ENCODE measurements at places on chromosomes 6 and 20.
A peak's percentile ranks its signal among the peaks of the same experiment; 100 is the strongest.

DNA sequence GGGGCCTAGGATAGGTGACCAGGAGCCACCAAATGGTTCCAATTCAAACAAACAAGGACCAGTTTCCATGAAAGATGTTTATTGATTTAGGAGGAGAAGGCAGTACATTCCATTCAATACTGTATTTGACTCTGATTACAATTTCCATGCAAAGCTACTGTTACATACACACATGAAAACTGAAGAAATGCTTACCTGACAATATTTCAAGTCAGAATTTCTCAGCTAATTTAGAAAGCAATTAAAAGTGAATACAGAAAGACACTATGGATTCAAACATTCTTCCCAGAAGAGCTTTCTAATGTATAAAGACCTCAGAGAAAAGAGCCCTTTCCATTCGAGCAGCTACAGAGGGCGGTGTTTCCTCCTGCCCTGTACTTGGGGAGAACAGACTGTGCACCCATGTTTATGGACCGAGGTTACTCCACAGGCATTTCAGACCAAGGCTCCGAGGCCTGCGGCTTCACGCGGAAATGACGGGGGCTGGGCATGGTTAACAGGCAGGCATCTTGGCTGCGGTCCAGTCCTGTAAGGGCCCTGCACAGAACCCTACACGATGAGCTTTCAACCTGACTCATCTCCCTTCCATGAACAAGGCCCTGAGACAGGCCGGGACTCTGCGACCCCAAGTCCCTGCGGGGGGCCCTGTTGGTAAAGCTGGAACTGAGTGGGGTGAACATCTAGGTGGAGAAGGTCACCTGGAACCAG is 25.7 kb upstream of the TCFL5 start:
- DNase-seq = no peak

DNA sequence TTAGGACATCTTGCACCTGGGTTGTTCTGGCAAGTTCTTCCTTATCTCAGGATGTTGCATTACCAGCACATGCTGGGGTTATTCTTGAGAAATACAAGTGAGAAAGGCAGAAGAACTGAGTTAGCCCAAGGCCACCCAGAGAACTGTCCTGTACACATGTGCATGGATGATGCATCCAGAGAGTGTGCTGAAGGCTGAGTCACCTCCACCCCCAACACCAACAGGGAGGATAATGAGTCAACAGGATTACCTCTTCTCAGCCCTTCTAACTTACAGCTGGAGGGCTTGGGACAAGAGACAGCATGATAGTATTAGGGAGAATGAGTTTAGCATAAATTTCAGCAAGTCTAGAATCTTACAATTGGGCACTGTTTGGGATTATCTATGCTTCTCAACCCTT is 8.5 kb downstream of the SCGN start:
- DNase-seq = no peak

GRCh38 chr20:25197183-25197869 is 1.8 kb downstream of the ENTPD6 start:
- DNase-seq = no peak

DNA sequence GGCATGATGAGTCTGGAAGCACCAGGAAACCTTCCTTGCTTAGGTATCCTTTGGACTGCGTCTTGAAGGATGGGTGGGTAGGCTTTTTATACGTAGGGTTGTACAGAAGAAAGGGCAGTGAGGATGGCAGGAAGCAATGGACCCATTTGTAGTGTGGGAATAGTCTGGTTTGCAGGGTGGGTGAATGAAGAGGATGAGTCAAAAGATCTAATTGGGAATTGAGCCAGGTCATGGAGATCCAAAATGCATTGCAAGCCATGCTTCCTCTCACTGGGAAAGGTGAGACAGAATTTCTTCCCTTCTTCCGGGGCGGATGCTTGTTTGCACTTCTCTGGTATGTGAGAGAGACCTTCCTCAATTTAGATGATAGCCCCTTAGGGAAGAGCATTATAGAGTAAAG is 10.1 kb upstream of the BTBD3 start:
- no peak for DNase-seq

GRCh38 chr6:168030908-168031307 is 33.4 kb downstream of the KIF25 start:
- DNase-seq = no peak

DNA sequence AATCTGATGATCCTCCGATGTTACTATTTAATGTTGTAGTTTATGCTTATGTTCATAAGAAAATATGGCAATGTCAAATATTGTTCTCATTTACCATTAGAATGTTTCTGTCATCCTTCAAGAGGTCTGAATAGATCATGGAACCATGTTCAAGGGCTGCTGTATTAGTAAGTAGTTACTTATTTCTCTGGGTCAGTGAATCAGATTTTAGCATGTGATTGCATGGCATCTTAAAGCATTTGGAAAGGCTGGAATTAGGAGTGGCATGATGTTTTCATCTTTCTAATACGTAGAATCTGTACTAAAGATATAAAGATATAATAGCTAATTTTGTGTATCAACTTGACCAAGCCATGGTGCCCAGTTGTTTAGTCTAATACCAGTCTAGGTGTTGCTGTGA is 40.5 kb upstream of the NKX2-4 start:
- DNase-seq = no peak

GRCh38 chr20:9517297-9518162 is 3.1 kb downstream of the LAMP5 start:
- no peak for DNase-seq

DNA sequence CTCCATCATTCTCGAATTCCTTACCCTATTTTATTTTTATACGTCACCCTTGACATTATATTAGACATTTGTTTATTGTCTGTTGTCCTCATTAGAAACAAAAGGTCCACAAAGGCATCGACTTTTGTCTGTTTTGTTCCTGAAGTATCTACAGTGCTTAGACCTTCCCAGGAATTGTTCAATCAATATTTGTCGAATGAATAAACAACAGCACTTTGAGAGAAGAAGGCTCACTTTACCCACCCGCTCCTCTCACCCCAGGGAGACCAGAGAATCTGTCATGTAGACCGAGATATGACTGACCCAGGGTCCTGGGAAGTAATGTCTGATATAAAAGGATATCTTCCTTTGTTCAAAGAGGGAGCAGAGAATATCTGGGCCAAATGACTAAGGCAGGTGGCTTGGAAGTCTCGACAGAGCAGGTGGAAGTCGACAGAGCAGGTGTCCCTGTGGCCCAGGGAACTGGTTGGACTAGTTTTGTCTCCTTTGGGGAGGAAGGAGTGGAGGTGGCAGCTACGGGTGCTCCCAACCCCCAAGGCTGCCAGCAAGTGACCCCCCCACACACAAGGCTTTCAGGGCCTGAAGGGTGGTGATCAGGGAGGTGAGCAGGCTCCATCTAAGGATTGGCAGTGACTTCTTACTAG is 14.8 kb upstream of the CHMP4B start:
- no peak for DNase-seq

GRCh38 chr6:2560917-2561698 is 189.6 kb downstream of the MYLK4 start:
- no peak for DNase-seq

GRCh38 chr6:55490871-55491270 is 88.1 kb downstream of the HMGCLL1 start:
- DNase-seq = no peak

- no peak for DNase-seq
Measured at GRCh38 chr6:47490676-47491075, 13.1 kb downstream of the CD2AP start.

DNA sequence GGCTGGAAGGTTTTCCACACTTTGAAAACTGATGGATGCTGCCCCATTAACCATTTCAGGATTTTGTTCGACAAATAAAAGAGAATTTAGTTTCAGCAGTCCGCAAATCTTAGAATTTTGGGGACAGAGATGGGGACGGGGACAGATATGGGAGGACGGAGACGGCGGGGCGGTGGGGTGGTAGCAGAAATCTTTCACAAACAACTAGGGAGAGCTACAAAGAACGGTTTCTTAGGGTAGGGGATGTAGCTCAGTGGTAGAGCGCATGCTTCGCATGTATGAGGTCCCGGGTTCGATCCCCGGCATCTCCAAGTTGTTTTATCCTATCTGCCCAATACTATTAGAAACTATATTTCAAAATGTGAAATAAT is 15.1 kb downstream of the HMGN4 start:
- peak; percentile 76 for DNase-seq

GRCh38 chr6:166862978-166863530 is 93.3 kb downstream of the RNASET2 start:
- no peak for DNase-seq

GRCh38 chr6:46325561-46326530 is 155.1 kb upstream of the ENPP5 start:
- peak; percentile 17 for DNase-seq

DNA sequence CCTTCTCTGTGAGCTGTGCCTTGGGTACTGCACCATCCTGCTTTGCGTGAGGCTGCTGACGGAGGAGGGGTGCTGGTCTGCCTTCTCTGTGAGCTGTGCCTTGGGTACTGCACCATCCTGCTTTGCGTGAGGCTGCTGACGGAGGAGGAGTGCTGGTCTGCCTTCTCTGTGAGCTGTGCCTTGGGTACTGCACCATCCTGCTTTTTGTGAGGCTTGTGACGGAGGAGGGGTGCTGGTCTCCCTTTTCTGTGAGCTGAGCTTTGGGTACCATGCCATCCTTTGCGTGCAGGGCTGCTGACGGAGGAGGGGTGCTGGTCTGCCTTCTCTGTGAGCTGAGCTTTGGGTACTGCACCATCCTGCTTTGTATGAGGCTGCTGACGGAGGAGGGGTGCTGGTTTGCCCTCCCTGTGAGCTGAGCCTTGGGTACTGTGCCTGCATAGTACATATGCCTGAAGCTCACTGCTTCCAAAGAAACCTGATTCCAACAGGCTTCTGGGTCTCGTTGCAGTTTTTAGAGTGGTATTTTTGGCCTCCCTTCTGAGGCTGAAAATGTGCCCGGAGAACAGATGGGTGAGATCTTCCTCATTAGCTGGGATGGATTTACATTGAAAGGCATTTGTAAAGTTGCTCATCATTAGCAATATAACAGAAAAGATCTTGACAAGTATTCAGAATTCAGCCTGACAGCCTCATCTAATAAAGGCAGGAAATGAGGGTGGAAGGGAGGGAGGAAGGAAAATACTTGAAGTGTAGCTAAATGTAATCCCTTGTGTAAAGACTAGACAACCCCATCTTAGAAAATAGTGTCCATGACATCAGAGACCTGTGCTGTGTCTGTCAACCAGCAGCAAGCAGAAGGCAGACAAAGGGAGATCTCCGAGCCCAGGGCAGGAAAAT is 46.8 kb upstream of the UNC93A start:
- no peak for DNase-seq

- DNase-seq = peak; percentile 81
Measured at GRCh38 chr20:56400001-56400640, 7.7 kb downstream of the CSTF1 start.

DNA sequence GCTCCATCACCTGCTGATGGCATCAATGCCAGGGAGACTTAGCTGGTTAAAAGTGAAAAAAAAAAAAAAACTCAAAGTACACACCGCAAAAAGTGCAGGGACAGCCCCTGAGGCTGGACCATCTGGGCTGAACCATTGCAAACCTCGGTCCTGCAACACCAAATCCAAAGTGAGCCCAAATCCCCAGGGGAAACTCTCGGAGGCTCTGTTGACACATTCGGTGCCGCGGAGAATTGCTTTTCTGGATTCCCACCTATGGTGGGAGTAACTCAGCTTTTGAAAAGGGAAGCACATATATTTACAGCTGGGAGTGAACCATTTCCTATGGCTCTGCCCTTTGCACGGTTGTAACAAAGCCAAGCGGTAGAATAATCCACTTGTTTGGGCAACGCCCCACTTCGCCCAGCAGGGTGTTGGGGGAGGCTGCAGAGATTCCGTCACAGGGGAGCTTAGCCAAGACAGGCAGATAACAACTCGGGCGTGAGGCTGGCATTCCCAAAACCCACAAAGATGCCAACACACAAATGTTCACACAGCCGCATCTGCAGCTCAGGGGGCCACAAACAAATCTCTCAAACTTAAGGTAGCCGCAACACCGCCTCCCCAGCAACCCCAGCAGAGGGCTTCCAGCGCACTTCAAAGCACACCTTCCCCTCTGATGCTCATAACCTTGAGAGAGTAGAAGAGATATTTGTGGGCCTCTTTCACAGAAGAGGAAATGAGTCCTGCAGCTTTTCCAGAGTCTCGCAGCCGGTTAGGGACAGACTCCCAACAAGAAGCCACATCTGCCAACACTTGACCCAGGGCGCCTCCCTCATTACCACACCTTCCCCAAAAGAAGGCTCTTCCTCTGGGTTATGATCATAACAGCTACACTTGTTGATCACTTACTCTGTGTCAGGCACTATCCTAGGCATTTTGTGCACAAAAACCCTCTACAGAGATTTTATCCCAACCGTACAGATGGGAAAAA is 11.4 kb downstream of the ZC3H12D start:
- DNase-seq = no peak

DNA sequence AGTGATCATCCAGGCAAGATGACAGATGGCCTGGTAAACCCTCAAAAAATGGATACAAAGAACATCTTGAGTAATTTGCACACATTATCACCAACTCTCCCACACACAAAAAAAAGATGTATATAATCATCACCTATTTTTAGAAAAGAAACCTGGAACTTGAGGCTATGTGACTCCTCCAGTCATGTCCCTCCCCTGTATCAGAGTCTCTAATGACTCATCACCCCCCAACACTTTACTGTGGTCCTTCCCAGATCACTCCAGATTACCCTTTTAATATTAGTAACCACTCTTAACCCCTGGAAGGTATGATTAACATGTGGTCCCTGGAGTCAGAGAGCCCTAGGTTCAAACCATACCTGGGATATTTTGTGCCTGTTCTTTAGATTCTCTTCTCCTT is 144.8 kb downstream of the ZNF217 start:
- DNase-seq = no peak

GRCh38 chr6:37056439-37057127 is 51.1 kb downstream of the FGD2 start:
- no peak for DNase-seq

DNA sequence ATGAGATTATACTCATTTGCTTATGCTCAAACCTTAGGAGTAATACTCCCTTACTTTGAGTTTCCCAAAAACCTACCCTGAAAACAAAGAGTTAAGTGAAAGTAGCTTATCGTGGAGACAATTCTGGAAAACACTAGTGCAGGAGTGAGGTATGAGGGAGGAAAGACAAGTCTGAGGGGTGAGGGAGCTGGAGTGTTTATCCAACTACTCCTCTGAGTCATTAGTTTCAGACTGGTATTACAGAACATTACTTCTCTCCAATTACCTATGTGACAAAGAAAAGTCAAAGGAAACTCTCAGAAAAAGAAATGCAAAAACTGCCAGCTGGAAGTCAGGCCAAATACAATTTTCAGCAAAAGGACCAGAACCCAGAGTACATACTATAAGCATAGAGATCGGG is 171.1 kb upstream of the SPTLC3 start:
- no peak for DNase-seq

GRCh38 chr20:63344616-63345327 is 16.4 kb downstream of the CHRNA4 start:
- no peak for DNase-seq

DNA sequence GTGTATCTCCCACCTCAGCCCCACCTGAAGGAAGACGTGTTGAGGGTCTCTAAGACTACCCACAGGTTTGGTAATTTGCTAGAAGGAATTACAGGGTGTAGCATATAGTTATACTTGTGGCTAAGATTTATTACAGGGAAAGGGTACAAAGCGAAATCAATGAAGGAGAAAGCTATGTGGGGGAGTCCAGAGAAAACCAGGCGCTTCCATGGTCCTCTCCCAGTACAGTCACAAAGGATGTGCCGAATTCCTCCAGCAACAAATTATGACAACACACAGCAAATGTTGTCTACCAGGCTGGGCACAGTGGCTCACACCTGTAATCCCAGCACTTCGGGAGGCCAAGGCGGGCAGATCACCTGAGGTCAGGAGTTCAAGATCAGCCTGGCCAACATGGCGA is 64.1 kb upstream of the TGM3 start:
- DNase-seq = peak; percentile 50

- DNase-seq = peak; percentile 3
Measured at GRCh38 chr6:149289192-149289781, 28.2 kb upstream of the TAB2 start.

GRCh38 chr6:52647199-52647598 is 23.7 kb upstream of the TMEM14A start:
- DNase-seq = no peak
